Urothelium cell line (cell line): ENCODE measurements at places on chromosomes 7 and 10.
A peak's percentile ranks its signal among the peaks of the same experiment; 100 is the strongest.

DNA sequence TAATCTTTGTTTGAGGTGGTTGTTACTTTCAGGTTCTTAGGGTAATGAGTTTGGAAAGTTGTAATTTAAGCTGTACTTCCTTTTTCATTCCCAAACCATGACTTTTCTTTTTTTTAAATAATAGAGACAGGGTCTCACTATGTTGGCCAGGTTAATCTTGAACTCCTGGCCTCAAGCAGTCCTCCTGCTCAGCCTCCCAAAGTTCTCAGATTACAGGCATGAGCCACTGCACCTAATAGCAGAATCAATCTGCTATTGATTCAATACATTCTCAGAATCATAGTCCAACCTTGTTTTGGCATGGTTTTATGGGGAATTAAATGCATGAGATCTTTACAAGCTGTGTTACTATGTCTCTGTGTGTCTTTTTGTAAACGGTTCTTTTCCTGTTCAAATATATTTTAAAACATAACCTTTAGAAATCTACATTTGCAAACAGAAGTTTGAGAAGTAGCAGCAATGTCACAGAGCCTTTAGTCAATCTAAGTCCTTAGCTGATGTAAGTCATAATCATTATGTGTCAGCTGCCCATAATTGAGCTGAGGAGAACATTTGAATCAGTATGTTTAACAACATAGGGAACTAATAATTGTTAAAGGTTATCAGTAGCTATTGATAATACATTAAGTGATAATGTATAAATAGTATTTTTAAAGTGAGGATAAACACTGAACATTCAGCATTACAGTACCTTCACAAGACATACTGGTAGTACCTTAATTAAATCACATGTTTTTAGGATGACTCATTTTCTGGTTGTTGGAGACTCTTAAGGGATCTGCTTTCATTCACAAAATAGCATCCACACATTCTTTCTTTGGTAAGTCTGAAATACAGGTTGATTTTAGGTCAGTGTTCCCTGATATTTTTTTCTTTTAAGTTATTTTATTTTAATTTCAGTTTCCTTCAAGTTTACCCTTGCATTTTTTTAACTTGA, 8.8 kb downstream of the INPP5F start:
- peak; percentile 40 for DNase-seq

DNA sequence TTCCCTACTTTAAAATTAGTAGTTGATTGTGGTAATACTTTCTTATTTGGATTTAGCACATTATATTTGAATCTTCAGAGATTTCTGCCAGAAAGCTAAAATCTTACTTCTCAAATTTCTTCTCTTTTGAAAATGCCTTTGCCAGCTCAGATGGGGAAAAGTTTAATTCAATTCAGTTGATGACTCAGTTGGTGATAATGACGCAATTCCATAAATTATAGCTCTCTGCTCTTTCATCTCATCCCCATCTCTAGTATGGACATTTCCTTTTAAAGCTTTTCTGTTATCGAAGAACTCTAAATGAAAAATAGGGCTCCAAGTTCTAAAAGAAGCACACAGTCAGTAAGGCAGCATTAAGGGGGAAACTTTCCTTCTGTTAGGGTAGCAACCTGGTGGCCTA, 25.5 kb downstream of the RNLS start:
- DNase-seq = no peak

- DNase-seq = no peak
Measured at GRCh38 chr7:1721047-1721690, 51.1 kb downstream of the ELFN1 start.

DNA sequence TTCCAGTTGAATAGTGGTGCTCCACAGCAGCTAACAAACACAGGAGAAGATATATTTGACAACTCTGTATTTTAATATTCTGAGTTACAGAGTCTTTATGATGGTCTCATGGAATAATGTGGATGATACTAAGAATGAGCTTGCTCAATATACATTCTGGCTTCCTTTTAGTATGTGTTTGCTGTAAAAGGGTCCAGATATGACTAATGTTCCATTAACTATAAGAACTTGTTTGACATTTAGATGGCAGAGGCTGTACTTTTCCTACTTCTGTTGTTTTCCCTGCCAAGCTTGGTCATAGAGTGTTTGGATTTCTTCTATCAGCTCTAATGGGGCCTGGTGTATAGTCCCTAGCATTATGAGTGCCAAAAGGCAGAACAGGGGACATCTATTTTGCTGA, 61.5 kb upstream of the GPR22 start:
- no peak for DNase-seq

DNA sequence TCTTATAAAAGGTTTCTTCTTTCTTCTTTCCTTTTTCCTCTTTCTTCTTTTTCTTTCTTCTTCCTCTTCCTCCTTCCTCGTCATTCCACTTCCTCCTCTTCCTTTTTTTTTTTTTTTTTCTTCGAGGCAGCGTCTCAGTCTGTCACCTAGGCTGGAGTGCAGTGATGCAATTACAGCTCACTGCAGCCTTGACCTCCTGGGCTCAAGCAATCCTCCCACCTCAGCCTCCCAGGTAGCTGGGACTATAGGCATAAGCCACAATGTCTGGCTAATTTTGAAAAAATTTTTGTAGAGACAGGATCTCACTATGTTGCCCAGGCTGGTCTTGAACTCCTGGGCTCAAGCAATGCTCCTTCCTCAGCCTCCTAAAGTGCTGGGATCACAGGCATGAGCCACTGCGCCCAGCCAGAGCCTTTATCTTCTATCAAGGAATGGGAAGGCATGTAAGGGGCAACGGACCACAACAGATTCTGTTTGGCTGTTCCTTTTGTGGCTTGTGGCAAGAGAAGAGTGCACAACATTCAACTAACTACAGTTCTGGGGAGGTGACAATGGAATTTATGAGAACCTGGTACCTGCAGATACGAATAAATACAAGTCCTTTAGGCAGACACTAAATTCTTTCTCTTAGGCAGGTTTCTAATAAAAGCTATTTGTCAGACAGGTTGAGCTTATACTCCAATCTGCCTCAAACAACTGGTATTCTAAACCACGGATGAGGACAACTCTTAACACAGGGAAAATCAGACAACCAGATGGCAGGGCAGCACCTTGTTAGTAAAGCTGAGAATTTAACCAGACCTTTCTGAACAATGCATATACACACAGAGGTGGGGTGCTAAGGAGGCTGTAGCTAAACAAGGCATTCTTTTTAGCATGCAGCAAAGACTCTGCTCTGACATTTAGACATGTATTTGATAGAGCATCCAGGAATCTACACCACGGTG, 100.3 kb downstream of the DOCK4 start:
- DNase-seq = no peak

DNA sequence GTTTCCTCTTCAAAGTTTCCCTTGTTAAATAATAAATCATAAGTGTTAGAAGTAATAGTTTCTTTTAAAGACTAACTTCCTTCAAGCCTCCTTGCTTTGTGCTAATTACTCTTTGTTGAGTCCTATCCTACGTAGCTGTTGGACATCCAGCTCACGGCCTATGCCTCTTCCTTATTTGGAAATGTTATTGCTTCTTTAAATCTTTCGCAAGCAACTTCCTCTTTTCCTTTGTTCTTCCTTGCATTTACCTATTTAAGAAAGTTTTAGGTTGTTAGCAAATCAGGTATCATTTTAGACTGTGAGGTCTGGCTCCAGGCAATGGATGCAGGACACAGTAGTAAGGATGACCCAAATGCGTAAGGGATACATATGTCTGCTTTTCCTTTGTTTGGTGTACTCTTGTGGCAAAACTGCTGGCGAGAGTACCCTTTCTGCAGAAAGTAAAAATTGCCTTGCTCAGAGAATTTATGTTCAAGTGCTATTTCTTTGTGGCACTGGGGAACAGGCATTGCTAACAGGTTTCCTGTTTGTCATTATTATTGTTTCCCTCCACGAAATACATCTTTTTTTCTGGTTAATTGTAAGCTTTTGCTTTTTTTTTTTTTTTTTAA, 110.5 kb downstream of the DYNC2I1 start:
- no peak for DNase-seq
